Activated CD4-positive, alpha-beta T cell treated with anti-CD3 and anti-CD28 coated beads, Interleukin-2, amount 50 U/mL, for 24 hours (primary cell): ENCODE measurements at places on chromosomes 5 and 9.

- DNase-seq = peak; percentile 24
These were observed 2.0 kb downstream of the CD74 start for GRCh38 chr5:150410524-150411244.

GRCh38 chr9:4066120-4066519 lies 233.7 kb downstream of the GLIS3 start:
- no peak for DNase-seq

DNA sequence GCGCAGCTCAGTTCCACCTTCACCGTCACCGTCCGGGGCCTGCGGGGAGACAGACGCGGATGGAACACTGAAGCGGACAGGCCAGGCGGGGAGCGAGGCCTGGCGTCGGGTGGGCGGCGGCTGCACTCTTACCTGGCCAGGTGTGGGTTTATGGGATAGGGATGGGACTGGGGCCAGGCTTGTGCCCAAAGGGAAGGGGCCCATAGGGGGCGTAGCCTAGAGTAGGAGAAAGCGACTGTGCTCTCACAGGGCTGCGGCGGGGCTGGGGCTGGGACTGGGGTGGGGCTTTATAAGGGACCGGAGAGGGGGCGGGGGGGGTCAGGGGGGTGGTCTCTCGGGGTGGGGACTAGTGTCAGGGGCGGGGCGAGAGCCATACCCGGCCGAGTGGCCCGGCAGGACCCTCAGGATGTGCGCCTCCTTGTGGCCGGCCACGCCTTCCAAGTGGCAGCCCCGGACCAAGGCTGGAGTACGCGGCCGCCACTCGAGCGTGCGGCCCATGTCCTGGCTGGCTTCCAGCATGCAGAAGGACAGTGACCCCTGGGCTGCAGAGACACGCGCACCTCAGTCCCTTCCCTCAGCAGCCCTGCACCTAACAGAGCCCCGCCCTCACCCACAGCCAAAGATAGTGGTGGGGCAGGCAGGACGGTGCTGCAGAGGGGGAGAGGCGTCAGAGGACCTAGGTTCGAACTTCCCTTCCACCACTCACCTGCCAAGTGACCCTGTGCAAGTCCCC lies 22.8 kb downstream of the FPGS start:
- no peak for DNase-seq

DNA sequence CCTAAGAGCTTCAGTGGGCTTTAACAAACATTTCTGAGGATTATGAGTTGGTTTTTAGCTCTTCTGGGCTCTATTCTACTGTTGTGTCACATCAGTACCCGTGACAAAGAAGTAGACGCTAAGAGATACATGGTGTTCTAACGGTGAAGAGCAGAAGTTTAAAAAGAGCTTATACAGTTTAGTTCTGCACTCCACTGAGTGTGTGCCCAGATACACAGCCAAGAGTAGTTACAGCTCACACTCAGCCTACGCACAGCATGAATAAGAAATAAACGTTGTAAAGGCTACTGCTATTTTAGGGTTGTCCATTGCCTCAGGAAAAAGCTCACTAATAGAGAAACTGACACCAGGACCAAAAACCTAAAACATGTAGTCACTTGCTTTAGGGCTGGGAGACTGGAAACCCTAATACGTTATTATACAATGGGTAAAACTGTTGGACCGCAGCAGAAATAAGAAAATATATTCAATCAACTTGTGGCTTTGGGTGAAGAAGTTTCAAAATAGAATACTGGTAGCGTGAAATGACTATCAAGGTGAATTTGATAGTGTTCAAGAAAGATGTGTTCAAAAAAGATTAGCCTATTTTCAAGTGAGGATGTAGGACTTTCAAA lies 34.7 kb downstream of the PSIP1 start:
- DNase-seq = no peak

DNA sequence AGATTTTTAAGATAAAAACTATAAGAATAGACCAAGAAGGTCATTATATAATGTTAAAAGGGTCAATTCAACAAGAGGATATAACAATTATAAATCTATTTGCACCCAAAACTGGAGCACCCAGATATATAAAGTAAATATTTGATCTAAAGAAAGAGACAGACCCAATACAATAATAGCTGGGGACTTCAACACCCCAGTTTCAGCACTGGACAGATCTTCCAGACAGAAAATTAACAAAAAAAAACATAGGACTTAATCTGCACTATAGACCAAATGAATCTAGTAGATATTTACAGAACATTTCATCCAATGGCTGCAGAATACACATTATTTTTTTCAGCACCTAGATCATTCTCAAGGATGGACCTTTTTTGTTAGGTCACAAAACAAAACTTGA lies 331.9 kb downstream of the SPOCK1 start:
- DNase-seq = no peak

DNA sequence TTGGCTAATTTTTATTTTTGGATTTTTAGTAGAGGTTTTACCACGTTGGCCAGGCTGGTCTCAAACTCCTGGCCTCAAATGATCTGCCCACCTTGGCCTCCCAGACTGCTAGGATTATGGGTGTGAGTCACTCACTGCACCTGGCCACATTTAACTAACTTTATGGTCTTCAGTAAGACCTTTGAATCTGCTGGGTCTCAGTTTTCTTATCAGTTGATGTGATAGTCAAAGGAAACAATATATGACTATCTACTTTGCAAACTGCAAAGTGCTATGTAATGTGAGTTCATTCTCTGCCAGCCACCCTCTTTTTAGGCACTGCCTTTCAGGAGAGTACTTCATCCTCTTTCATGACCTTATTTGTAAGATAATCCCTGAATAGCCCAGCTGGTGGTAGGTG lies 474.7 kb downstream of the PDE4D start:
- DNase-seq = no peak

DNA sequence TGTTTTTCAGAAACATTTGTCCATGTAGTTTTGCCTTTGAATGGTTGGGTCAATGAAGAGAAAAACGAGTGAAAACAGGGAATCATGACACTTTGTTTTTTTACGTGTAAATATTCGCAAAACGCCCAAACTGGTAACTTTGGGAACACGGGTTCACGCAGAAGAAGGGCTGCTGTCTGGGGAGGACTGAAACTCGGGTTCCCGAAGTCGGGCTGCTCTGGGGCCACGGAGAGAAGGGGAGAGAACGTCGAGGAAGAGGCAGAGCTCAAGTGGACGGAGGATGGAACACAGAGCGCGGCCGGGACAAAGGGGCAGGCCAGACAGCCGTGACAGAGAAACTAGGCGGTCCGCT lies 478 bp upstream of the SETD9 start:
- no peak for DNase-seq

- DNase-seq = no peak
These were observed 6.8 kb upstream of the ZBTB34 start for GRCh38 chr9:126853667-126854066.

- no peak for DNase-seq
These were observed 9.3 kb upstream of the SPATA24 start for GRCh38 chr5:139413153-139413552.

GRCh38 chr5:171857489-171857876 lies 71.9 kb downstream of the SMIM23 start:
- DNase-seq = no peak

DNA sequence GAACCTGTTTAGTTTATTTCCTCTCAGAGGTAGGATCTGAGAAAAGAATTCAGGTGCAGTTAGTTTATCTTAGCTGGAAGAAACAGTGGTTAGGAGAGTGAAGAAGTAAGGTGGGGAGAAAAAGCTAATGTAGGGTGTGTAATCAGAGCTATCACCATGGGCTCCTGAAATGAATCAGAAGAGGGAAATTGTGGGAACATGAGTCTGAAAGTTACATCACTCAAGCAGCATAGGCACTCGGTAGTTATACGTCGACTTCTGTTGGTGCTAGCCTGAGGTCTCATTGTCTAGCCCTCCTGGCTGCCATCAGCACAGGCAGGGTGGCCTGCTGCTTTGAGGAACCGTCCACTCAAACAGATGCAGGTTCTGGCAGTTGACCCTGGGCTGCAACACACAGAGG lies 56.7 kb upstream of the NPR3 start:
- DNase-seq = no peak

DNA sequence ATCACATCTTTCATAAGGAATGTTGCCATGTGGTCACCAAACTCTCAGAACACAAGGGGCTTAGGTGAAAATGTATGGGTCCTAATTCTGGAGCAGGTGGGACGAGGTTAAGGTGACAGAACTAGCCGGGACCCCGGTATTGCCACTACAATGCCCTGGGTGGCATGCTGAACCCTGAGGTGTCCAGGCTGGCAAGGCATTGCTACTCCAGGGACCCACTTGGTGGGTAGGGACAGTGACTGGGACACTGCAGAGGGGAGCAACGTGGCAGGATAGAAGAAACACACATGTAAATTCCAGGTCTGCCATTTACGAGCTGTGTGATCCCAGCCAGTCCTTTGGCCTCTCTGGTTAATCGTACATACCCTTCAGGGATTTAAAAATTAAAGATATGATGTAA lies 206.9 kb upstream of the MVB12B start:
- DNase-seq = no peak

DNA sequence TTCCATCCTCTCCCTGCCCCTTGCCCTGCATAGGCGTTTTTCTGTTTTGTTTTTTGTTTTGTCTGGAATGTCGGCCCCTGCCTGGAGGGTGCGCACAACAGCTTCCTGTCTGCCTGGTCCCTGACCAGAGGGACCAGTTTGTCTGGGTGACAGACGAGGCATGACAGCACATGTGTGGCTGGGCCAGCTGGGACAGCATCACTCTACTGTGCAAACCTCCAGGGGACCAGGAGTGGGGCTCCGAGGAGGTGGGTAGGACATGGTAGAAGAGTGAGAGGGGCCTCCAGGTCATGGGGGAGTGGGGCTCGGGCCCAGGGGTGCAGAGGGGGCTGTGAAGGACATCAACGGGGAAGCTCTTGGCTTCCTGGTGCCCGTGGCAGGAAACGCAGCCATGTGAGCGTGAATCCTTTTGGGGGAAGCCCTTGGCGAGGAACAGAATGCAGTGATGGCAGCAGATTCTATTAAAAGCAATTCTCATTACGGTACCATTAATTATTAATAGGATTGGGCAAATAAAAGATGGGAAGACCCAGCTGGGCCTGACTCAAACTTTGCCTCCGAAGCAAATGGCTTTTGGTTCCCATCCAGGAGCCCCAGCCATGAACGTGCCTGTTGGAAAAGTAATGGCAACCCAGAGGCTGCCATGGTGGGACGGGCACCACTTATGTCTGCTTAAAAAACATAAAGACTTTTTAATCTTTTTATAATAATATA lies 184.4 kb upstream of the IER5L start:
- no peak for DNase-seq

DNA sequence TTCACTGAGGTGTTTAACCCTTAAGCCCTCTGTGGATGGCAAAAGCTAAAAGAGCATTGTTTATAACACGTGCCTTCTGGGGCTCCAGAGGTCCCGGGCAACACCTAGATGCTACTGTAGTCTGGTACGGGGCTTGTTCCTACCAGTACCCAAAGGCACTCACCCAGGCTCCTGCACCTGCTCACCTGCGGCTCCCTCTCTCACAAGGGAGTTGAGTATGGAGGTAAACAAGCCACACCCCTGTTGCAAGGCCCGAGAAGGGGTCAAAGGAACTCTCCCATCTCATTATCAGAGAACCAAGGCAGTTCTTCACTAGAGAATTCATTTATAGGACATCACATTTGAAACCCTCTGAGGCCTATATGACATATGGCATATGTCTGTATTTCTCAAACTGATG lies 53.4 kb upstream of the IL6ST start:
- DNase-seq = no peak

DNA sequence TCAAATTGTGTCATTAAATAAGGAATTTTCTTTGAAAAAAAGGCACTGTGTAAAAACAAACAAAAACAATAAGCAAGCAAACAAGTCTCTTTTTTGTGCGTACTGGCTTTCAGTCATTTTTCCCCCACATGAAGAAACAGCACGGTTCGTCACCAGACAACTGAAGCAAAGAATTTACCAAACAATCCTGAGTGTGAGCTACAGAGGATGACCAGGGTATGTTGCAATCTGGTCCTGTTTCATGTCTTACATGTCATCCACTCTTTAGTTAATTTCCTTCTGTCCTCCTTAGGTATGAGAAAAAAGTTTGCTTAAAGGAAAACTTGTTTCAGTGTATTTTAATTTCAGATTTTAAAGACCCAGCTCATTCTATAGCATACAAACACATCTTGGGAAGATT lies 1080.7 kb upstream of the NUDT12 start:
- DNase-seq = no peak

DNA sequence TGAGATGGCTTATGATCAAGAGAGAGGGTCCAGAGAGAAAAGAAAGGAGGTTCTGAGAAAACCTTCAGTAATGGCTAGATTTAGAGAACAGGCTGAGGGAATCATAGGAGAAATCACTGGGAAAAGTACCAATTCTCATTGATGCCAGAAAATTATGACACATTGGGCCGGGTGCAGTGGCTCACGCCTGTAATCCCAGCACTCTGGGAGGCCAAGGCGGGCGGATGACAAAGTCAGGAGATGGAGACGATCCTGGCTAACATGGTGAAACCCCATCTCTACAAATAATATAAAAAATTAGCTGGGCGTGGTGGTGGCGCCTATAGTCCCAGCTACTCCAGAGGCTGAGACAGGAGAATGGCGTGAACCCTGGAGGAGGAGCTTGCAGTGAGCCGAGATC lies 29.5 kb upstream of the PLIN2 start:
- no peak for DNase-seq

DNA sequence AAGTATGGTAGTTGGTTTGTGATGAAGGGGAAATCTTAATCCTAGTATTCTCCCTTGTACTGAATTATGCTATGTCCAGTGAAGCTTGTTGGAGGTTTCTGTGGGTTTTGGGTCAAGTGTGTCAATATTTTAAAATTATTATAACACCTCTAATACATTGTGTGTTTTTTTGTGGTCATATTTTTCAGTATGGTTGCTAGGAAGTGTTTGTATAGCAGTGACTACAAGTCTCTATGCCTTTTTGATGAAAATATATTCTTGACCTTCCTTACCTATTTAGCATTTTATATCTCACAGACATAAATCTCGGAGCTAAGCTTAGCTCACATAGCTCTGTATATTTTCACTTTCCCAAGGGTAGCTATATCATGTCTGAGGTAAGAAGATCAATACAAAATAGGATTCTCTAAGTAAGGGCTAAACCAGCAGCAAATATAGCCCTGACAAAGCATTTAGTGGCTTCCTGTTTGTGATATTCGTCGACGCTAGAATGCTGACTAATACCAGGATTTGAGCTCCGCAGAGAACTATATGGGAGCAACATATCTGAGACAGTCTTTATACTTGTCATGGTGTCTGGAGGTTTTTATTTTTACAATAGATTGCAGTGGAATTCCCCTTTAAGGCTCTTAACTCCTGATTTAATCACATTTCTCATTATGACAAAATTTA lies 82.3 kb downstream of the MACIR start:
- DNase-seq = no peak

- no peak for DNase-seq
These were observed 10.9 kb downstream of the NEK6 start for GRCh38 chr9:124268661-124269060.

DNA sequence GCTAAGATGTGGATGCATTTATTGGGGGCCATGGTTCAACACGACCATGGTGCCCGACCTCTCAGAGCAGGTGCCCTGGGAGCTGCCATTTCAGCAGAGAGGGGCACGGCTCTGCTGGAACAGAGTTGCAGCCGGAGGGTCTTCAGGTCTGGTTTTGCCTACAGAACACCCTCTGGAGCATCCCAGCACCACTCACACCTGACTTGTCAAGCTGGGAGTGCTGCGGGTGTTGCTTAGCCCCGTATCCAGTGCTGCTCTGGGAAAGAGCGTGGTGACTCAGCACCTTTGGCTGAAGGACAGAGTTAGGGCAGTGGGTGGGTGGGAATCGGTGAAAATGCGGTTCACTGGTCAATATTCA lies 36.5 kb upstream of the IRX4 start:
- DNase-seq = no peak
